Activated CD8-positive, alpha-beta memory T cell treated with anti-CD3 and anti-CD28 coated beads for 1 hour (primary cell): ENCODE measurements at places on chromosomes 12 and 14.

GRCh38 chr14:22607291-22607690 lies 9.2 kb downstream of the ABHD4 start:
- no peak for DNase-seq

DNA sequence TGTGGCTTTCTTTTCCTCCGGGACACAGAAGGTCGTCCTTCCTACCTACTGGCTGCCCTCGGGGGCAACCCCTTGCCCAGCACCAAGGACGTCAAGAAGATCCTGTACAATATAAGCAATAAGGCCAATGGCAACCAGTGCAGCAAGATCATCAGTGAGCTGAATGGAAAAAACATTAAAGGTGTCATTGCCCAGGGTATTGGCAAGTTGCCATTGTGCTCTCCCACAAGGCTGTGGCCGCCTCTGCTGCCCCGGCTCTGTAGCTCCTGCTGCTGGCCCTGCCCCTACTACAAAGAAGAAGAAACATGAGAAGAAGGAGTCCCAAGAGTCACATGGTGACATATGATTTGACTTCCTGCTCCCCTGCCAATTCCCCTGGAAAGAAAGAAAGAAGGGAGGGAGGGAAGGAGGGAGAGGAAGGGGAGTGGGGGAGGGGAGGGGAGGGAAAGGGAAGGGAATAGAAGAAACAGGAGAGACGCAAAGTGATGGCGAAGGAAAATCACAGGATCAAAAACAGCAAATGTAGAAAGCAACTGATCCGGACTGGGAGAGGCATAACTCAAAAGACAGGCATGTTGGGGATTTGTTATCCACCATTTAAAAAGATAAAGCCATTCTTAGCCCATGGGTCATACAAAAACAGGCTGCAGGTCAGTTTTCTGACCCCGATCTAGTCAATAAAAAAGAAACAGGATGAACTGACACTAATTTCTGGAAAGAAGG lies 61.3 kb upstream of the RESF1 start:
- DNase-seq = no peak

GRCh38 chr14:99192028-99192621 lies 79.9 kb downstream of the BCL11B start:
- no peak for DNase-seq

DNA sequence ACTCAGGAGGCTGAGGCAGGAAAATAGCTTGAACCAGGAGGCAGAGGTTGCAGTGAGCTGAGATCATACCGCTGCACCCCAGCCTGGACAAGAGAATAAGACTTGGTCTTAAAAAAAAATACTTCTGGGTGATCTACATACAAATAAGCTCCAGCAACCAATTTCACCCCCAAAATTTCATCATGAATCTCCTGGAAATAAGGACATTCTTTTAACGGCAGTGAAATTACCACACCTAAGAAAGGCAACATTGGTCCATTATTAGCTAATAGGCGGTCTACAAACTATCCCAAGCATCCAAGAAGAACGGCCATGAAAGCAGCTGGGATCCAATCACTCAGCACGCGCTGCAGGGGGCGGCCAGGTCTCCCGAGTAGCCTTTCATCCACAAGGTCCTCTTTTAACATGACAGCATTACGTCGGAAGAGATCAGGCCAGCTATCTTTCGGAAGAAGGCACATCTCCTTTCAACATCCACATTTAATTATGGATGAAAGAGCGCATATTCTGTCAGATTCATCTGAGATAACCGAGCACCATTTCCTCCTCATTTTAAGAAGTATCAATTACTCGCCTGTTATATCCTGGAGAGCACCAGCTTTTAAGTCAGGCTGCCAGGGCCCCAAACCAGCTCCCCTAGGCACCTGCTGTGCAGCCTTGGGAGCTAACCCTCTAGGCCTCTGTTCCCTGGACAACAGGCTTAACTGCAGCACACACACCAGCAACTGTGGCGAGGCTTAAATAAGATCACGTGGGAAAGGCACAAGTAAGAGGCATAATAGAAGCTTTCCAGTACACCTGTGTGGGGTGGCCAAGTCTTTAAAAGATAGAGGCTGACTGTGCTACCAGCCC lies 4.2 kb downstream of the SLC15A4 start:
- DNase-seq = no peak

- no peak for DNase-seq
Measured at GRCh38 chr14:81480741-81481140, 52.9 kb downstream of the SEL1L start.
